ENCODE measurements at places on chromosomes 7 and 10. TPM values are rescaled to one million over a fixed set of nuclear protein-coding genes. Genes with fewer than 3 reads are reported as not detected.

DNA sequence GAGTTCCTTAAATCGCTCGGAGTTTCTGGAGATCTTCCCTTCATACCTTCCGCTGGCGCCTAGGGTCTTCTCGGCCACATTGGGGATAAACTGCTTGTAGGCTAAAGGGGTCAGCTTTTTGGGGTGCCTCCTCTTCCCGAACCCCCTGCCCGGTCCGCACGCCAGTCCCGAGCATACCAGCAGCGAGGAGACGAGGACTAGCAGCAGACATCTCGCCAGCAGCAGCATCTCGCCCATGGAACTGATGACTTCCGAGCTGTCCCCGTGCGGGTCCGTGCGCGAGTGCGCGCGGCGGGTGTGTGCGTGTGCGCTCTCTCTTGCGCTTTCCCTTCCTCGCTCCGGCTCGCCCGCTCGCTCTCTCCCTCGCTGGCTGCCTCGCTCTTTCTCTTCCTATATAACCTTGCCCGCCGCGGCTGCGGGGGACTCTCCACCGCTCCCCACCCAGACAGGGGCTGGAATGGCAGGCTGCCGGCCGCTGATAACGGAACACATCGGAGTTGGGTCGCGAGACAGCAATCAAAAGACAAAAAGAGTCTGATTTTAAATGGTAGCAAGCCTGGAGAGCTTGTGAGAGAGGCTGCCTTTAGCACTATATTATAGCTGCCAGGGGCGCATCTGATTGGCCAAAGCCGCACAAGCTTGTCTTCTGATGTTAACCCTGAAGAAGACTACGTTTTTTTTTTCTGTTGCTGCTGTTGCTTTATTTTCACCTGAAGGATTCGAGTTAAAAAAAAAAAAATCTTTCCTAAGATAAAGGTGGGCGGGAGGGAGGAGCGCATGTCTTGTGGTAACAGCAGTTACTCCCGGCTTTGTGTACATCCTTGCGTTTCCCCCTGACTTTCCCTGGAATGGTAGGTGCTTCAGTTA is at the start of gene SHH:
SHH (minus strand) TSS at position 569 of the 867 bp plus-strand sequence; CDS start at position 228, 341 bp downstream.
- no peak within 1 kb of the TSS for H3K27ac ChIP-seq
- DNase-seq: peak; percentile 33
- H3K4me3 ChIP-seq: peak within 1 kb of the TSS; percentile 45
- H3K36me3 ChIP-seq: no peaks in the 10 kb centered on the region
- no peaks in the 10 kb centered on the region for H3K4me1 ChIP-seq

GRCh38 chr10:44651834-44652233 is 259.3 kb upstream of the TMEM72 start:
- H3K27ac ChIP-seq: no peak overlapping the region
- no peaks in the 10 kb centered on the region for H3K36me3 ChIP-seq
- H3K4me3 ChIP-seq: no peak overlapping the region
- peak; percentile 51 for DNase-seq

Gene AKR1C3
- total RNA-seq: 0.18 TPM

- H3K4me1 ChIP-seq: 0 out of 2 replicates have a peak, but pooled peaks cover 2% of the 10 kb centered on the region
- no peak overlapping the region for H3K4me3 ChIP-seq
- no peak overlapping the region for H3K27ac ChIP-seq
- DNase-seq: no peak
Measured at GRCh38 chr7:163298-163695, 29.1 kb upstream of the FAM20C start.

Gene PLEKHS1
- total RNA-seq: not detected

Measured in IMR-90 (cell line).